Heart right ventricle (tissue), 16 donors: ENCODE measurements at places on chromosomes 4 and X.

GRCh38 chr4:182806259-182807252, 110.6 kb downstream of the DCTD start:
- peak; percentile 68 for DNase-seq

GRCh38 chrX:19804151-19804550, 83.2 kb downstream of the SH3KBP1 start:
- no peak for DNase-seq

DNA sequence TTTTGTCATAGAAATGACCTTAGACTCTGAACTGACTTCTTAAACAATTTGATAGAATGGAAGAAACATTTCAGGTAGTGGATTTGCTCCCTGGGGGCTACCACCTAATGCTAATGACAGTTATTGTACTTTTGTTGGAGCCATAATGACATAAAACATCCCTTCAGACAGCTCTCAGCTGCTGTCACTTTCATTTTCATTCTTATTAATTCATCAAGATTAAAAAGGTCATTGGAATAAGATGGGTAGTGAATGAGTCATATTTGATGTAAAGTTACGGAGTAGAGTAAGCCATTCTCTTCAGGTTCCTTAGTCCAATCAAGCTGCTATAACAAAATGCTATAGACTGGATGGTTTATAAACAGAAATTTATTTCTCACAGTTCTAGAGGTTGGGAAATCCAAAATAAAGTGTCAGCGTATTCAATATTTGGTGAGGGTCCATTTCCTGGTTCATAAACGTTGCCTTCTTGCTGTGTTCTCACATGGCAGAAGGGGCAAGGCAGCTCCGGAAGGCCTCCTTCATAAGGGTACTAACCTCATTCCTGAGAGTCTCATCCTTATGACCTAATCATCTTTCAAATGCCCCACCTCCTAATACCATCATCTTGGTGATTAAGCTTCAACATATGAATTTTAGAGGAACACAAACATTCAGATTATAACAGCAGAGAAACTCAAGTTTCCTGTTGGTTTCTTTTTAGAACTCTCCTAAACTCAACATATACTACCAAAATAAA, 268.5 kb downstream of the ARAP2 start:
- DNase-seq, result no peak

- DNase-seq, result peak; percentile 65
Measured at GRCh38 chr4:70838666-70839588, 763 bp downstream of the GRSF1 start.

DNA sequence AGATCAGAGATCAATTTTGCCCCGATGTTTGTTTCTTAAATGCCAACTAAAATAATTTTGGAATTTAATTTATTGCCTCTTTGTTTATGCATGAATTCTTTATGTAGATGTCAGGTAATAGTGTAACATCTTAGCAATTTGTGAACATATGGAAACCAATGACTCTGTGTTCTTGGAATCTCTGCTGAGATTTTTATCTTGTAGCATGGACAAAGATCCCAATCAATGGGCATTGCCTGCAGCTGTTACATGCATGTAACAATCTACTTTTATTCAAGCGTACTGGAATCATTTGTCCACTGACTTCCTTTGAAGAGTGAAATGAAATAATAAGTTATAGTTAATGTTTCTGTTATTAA, 61.6 kb upstream of the ARSJ start:
- DNase-seq, result no peak

DNA sequence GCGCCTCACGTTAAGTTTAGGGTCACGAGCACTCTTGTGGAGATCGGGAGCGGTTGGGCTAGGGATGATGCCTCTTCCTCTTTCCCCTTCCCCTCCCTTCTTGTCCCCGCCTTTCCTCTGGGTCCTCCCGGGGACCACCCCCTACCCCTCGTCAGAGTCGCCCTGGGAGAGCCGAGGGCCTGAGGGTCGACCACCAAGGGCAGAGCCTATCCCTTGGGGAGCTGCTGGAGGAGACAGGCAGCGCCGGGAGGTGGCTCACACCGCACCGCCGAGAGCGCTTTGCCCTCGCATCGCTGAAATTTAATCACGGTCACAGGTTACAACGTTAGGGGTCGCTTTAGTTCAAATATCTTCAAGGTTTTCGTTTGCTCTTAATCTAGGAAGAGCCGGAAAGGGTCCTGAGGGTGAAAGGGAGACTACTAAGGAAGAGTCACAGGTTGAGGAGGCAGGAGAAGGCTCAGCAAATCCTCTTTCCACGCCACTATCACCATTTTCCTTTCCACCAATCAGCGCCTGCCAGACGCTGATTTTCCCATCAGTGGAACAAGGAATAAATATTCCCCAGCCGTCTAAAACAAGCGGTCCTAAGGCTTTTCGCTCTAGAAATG, 528 bp upstream of the SNCA start:
- peak; percentile 15 for DNase-seq

- peak; percentile 78 for DNase-seq
Measured at GRCh38 chr4:104616401-104616820, 121.7 kb upstream of the CXXC4 start.

DNA sequence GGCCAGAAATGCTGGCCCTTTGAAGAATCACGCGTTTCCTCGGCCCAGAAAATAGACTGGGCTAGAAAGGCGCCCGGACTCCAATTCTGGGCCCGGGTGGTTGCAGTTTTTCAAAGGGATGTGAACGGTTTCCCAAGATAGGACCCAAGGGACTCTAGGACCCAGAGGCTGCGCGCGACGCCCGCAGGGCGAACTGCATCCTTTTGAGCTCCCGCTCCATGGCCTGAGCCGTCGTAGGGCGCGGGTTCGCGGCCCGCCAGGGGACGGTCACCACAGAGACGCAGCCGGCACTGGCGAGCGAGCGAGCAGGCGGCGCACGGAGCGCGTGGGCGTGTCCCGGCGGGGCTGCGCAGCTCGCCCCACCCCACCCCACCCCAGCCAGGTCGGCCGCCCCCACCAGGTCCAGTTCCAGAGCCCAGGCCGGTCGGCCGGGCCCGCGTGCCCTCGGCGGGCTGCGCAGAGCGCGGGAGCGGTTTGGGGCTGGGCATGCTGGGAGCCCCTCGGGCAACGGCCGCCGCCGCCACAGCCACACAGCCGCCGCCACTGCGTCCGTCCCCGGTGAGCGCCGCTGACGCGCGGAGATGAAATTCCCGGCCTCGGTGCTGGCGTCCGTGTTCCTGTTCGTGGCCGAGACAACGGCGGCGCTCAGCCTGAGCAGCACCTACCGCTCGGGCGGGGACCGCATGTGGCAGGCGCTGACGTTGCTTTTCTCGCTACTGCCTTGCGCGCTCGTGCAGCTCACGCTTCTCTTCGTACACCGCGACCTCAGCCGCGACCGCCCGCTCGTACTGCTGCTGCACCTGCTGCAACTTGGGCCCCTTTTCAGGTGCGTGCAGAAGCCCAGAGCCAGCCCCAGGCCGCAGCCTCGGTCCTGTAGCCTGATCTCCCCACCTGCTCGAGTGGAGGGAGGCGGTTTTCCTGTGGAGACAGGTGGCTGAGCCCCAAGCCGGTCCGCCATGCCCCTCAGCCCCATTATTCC, at the start of gene XK:
Gene XK (plus strand): TSS at position 411 of the 979 bp plus-strand sequence. CDS start 171 bp downstream, at position 582.
- peak; percentile 5 for DNase-seq

GRCh38 chrX:73239242-73239641, 24.6 kb upstream of the NAP1L2 start:
- no peak for DNase-seq

GRCh38 chrX:133670383-133670782, 255.1 kb upstream of the GPC4 start:
- peak; percentile 5 for DNase-seq
